Type B pancreatic cell (in vitro differentiated cells): ENCODE measurements at places on chromosomes 1 and 21. TPM values are rescaled to one million over a fixed set of nuclear protein-coding genes. Genes with fewer than 3 reads are reported as not detected.

The DCST2 gene
- 1.6 and 2.4 TPM in 2 replicates for total RNA-seq

DNA sequence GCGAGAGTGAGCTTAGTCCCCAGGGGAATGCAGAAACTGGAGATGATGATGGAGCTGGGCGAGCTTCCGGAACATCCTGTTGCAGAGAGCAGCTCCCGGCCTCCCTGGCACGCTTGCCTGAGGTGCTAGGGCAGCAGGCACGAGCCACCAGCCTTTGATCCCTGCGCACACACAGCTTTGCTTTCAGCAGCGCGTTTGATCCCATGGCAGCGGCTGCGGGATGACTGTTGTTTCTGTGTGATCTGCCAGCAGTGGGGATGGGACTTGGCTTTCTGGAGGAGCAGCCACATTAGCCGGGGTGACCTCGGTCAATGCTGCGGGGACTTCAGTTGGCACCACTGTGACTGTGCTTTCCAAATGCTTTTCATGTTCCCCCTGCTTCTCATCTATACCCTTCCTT lies 193.2 kb downstream of the KAZN start:
- DNase-seq, result no peak

- no peak for DNase-seq
Measured at GRCh38 chr1:205122489-205122882, 708 bp upstream of the RBBP5 start.

The MPL gene
- not detected in 2 replicates for total RNA-seq

GRCh38 chr1:36796733-36797132 lies 237.6 kb downstream of the GRIK3 start:
- DNase-seq, result no peak

- DNase-seq, result no peak
Measured at GRCh38 chr1:52825868-52826267, 16.7 kb upstream of the ZYG11A start.

GRCh38 chr1:204572923-204573922 lies 57.0 kb downstream of the MDM4 start:
- DNase-seq, result no peak

The PGLYRP4 gene
- 4.4 and 5.9 TPM in 2 replicates for total RNA-seq

The NLRP3 gene
- not detected in 2 replicates for total RNA-seq

The DISC1 gene
- 1.2 and 4.7 TPM in 2 replicates for total RNA-seq

DNA sequence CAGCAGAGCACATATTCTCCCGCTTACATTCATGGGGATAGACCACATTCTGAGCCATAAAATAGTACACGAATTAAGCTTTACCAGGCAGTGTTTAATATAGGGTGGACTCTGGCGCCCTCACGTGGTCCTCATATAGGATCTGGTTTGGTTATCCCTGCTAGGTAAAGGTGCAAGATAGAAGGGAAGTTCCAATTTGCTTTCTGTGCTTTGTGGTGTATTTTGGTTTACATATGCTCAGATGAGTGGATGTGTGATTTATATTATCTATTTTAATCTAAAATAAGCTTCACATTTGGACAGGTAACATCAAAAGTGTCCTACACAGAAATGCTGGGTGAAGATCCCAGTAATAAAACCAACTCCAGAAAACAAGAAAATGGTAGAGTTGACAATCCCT lies 3.6 kb downstream of the CR1 start:
- no peak for DNase-seq

GRCh38 chr1:116911188-116911553 lies 1.5 kb downstream of the PTGFRN start:
- no peak for DNase-seq

The FCRL5 gene
- 0.24 TPM in 1 of 2 replicates, not detected in the other for total RNA-seq

DNA sequence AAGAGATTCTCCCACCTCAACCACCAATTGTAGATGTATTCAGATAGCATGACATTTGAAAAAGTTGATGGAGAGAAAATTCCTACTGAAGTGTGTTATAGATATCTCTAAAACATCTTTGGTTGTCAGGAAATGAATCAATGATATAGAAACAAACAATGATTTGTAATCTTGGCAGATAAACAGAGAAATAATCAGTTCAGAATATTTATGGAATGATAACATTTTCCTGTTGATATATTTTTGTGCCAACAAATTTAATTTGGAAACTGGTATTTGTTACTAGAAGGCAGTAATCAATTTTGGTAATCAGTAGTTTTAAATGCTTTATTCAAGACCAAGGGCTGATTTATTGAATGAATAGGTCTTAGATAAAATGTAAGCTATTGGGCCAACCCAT lies 695.6 kb downstream of the USP25 start:
- no peak for DNase-seq

DNA sequence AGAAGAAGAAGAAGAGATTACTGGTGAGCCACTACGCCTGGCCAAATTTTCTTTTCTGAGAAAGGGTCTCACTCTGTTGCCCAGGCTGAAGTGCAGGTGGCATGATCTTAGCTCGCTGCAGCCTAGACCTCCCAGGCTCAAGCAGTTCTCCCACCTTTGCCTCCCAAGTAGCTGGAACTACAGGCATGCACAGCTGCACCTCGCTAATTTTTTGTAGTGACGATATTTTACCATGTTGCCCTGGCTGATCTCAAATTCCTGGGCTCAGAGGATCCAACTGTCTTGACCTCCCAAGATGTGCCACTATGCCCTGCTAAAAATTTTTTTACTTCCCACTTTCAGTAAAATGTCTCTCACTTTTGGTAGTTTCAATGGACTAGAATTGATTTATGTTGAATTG lies 24.4 kb downstream of the TMEM200B start:
- no peak for DNase-seq

DNA sequence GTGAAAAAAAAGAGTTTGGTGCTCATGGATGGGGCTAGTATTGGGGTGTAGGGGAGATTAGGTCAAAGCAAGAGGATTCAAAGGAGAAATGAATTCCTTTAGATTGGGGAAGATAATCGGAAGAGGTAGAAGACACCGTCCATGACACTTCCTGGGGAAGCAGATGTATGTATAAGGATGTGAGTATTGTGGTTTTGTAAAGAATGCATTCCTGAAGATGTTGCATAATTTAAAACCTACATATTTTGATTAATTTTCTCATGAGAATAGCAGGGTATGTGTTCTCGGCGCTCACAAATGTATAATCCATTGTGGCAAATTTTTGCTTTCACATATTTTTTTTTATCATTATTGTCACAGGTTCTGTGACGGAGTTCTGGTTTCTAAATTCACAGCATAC lies 5.5 kb upstream of the LGALS8 start:
- DNase-seq, result no peak

- DNase-seq, result no peak
Measured at GRCh38 chr21:14120091-14120734, 90.5 kb downstream of the LIPI start.

- peak; percentile 92 for DNase-seq
Measured at GRCh38 chr1:223133824-223134435, 9.1 kb downstream of the TLR5 start.

DNA sequence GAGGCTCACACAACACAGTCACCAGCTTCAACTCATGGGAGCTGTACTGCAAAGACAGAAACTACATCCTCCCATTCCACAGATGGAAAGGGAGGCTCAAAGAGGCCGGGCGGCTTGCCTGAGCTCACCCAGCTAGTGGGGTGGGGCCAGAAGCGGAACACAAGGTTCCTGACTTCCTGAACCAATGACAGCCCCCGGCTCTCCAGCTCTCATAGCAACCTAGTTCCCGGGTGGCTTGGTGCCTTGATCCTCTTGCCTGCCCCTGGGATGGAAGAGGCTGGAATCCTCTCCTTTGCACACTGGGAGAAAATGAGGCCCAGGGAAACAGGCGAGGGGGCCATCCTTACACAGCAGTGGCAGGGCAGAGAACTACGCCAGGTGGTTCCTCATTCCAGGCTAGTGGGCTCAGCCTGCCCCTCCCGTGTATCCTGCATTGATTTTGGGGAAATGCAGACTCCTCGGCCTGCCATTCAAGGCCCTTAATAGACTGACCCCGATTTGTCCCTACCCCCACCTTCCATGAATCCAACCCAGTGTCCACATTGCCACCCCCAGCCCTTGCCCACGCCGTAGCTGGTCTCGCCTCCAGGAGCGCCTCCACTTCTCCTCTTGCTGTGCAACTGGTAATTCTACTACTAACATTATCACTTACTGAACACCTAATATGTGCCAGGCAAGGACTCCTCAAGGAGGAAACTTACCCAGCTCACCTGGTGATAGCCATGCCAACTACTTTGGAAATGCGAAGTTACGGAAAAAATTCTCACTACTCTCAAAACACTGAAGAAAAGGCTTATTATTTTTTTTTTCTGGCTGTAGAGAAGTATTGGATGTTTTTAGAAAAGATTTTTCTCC lies 5.0 kb downstream of the RAP1GAP start:
- no peak for DNase-seq

DNA sequence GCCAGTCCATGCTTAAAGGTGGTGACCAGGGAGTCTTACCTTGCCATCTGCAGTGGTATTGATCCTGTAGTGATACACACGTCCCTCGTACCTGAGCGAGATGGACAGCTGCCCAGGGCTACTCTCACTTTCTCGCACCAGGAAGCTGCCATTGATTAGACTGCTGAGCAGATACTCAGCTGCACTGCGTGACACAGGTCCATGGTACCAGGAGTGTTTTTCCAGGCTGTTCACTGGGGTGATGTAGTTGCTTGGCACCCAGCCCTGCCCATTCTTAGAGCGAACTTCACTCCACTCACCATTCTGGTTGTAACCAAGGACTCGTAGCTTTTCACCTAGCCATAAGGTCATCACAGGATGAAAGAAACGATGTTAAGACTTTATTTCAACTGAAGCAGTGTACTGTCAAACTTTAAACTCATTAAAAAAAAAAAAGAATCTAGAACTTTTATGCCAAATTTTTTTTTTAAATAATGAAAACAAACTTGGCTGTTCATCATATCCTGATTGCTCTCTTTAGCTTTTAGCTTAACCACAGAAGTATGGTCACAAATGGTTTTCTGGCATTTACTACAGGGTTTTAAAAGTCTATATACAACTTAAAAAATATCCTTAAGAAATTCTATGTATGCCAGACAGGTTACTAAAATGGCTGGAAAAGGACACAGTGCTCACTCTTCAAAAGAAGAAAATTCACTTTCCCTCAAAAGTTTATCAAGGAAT lies 44.6 kb downstream of the TOR3A start:
- no peak for DNase-seq

DNA sequence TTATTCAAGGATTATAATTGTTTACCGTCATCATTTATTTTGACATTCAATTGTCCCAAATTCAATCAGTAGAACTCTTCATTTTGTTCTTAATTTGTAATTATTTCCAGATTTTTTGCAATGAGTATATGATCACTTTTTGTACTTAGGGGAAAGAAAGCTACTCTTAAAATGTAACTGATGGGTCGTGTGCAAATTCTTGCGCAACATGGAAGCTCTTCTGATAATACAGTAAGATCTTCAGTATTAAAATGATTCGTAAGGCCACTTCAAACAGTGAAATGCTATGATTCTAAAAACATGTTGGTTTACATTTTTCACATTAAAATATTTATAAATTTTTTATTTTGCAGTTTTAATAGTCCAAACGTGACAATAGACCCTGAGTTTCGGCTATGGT lies 63.4 kb downstream of the LBR start:
- no peak for DNase-seq
